Amygdala (tissue), 56 donors: ENCODE measurements at places on chromosomes 16 and 17.

DNA sequence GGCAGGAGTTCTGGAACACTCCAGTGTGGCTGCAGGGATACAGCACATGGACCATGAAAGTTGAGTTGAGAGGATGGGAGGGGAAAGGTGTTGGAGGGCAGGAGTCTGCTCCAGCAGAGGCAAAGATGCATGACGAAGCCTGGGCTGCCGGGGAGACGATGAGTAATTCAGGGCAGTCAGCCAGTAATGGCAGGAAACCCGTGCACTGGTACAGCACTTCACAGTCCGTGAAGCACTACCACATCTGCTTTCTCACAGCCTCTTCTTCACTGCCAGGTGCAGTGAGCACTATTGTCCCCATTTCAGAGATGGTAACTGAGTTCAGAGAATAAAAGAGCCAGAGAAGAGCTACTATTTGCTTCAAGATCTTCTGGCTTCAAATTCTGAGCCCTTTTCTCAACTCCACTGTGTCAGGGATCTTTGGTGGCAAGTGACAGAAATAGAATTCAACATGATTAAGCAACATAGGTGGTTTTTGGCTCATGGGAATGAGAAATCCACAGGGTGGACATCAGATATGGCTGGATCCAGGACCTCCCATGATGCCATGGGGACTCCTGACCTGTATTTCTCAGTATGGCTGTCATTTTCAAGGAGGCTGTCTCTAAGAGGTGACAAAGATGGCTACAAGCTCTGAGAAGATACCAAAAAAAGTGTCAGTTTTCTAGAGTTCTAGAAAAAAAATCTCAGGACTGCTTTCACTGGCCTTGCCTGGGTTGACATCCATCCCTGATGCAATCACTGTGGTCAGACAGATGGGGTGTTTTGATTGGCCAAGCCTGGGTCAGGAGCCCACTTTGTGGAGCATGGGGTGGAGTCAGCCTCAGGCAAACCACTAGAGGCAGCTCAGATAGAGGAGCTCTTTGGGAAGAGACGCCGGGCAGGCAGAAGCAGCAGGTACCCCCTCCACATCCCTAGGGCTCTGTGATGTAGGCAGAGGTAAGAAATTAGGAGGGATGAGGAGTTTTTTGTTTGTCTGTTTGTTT is 24.7 kb downstream of the IL21R start:
- DNase-seq, result no peak

GRCh38 chr16:57013229-57013628 is 23.9 kb downstream of the NLRC5 start:
- DNase-seq, result no peak

DNA sequence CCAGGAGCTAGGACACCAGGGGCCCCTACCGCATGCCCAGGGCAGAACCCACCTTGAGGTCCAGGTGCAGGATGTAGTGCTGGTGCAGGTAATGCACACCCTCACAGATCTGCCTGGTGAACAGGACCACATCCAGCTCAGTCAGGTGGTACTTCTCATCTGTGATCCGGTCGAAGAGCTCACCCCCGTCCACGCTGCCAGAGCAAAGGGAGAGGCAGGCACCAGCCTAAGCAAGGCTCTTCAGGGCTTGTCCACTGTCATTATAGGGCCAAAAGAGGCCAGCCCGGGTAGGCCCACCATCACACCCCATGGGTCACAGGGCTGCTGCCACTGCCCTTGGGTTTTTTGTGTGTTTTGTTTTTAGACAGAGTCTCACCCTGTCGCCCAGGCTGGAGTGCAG is 21.0 kb downstream of the MYLK3 start:
- DNase-seq, result no peak

DNA sequence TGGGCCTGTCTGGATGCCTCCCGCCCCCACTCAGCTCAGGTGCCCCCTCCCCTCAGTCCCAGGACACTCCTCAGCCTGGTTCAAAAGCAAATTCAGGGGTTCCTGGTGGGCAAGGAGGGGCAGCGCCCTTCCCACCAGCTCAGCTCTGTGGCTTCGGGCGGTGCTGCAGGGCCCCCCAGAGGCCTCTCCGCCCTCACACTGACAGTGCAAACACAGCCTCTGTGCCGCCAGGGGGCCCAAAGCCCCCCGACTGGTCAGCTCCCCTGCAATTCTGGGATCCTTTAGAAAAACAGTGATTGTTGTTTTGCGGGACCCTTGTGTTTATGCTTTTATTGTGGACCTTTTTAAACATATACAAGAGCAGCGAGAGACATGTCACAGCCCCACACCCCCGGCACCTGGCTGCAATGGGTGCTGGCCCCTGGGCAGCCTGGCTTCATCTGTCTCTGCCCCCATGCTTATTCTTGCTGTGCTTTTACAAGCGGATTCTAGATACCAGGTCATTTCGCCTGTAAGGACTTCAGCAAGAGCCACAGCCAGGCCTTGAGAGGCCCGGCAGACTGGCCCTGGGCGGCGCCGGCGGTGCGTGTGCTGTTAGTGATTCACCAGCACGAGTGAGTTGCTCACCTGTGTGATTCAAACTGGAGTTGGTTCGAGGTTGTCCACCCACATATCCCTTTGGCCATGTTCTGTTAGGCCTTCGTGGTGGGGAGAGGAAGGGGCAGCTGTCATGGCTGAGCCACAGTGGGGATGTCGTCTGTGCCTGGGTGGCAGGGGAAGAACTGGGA is 21.2 kb downstream of the ZNF469 start:
- no peak for DNase-seq

DNA sequence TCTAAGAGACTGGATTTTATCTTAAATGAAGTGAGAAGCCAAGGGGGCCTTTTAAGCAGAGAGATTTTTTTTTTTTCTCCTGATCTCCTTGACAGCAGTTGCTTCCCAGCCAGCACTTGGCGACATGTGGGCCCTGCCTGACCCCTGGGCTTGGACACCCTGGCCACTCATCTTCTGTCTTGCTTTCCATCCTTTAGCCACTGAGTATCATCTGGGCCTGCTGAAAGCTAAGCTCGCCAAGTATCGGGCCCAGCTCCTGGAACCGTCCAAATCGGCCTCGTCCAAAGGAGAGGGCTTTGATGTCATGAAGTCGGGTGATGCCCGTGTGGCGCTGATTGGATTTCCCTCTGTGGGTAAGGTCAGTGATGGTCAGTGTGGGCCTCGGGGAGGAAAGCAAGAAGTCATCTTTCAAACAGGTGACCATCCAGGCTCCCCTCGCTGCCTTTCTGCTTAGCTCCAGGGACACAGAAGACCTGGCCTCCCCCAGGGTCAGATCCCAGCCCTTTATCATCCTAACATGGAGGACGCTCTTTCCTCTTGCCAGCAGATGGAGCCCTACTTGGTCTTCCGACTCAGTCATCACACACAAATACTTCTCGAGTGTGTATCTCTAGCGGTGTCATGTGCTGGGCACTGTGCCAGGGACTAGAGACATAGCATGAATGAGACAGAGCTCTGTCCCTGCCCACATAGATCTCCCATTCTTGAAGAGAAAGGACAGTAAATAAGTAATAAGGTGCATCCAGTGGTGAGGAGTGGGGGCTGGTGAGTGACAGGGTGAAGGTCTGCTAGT is 6.1 kb downstream of the DRG2 start:
- no peak for DNase-seq

DNA sequence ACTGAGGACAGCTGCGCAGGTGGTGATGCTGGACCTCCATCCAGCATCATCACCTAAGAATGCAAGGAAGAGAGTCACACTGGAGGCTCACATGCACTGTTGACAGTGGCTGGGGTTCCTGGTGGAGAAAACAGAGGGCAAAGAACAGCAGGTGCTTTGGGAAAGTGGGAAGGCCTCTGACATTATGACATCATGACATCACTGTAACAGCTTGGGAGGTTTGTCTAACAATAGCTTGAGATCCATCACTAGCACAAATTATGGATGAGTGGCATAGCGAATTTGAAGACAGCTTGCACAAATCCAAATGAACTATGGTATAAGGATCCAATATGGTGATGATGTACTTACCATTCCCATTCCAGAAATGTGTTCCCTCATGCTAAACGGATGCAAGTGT is 226.5 kb upstream of the MPHOSPH6 start:
- DNase-seq, result no peak
